MCF 10A (cell line): ENCODE measurements at places on chromosomes 5 and 9. TPM values are rescaled to one million over a fixed set of nuclear protein-coding genes. Genes with fewer than 3 reads are reported as not detected.

The QRFP gene
- not detected in 2 replicates for total RNA-seq

The ZNF454 gene
- not detected in 2 replicates for total RNA-seq

The LCN15 gene
- not detected in 2 replicates for total RNA-seq

The ZBTB43 gene
- total RNA-seq, result 32.4 and 44.2 TPM in 2 replicates

The FAM78A gene
- 0.40 and 0.54 TPM in 2 replicates for total RNA-seq

The CDH6 gene
- total RNA-seq, result not detected in 2 replicates

The PSD2 gene
- total RNA-seq, result not detected in 2 replicates

The MZB1 gene
- total RNA-seq, result not detected in 2 replicates

The SYNPO gene
- 6.3 and 7.1 TPM in 2 replicates for total RNA-seq

The KIF20A gene
- total RNA-seq, result 19.0 and 30.6 TPM in 2 replicates

The SLC45A2 gene
- total RNA-seq, result not detected in 2 replicates

The CORO2A gene
- 3.4 and 3.9 TPM in 2 replicates for total RNA-seq
